GM04504 (cell line): ENCODE measurements at places on chromosomes 11 and 22.

- DNase-seq = no peak
Observed at GRCh38 chr11:20327377-20327935, 36.1 kb upstream of the HTATIP2 start.

DNA sequence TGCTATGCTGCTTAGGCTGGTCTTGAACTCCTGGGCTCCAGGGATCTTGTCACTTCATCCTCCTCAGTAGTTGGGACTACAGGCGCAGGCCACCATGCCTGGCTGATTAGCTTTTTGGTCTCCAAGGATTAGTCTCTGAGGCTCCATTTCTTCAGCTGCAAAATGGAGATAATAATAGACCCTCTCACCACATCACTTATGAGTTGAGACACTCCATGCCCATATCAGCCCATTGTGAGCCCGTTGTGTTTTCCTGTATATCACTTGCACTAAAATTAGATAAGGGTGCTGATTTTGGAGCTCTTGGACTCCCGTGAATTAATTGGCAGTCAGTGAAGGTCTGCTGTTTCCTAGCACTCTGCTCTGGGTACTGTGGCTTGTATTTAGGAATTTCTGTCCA, 36.0 kb downstream of the DEPDC5 start:
- DNase-seq = no peak

DNA sequence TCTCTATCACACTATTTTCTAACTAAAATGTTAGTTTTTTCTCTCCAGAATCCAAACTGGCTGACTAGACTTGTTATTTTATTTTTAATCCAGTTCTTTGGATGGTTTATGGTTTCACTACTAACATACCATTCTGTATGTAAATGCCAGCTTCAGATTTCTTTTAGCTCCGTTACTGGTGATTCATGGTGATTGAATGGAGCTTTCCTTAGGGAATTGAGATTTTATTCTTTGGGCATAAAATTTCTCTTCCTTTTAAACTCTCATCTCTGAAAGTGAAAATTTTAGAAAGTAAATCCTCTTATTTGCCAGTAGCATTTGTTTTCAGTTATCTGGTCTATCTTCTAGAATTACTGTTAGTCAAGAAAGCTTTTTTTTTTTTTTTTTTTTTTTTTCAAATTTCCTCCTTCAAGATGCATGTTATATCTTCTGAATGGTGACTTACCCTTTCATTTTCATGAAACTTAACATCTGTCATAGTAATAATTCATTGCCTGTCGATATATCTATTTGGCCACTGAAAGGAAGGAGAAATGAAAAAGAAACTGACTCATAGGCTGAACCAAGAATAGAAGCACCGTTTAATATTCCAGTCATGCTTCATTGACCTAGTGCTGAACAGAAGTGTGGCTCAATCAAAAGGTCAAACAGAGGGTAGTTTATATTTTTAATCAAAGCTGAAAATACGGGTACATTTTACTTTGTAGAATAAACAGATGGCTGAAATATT, 6.4 kb downstream of the ENDOD1 start:
- no peak for DNase-seq

- no peak for DNase-seq
Observed at GRCh38 chr11:23318670-23319069, 458.4 kb upstream of the CCDC179 start.

GRCh38 chr22:36432592-36433317, 45.0 kb upstream of the MYH9 start:
- no peak for DNase-seq

GRCh38 chr11:105201166-105201565, 61.6 kb upstream of the CARD18 start:
- no peak for DNase-seq

GRCh38 chr11:15884141-15884540, 472.2 kb downstream of the SOX6 start:
- no peak for DNase-seq

DNA sequence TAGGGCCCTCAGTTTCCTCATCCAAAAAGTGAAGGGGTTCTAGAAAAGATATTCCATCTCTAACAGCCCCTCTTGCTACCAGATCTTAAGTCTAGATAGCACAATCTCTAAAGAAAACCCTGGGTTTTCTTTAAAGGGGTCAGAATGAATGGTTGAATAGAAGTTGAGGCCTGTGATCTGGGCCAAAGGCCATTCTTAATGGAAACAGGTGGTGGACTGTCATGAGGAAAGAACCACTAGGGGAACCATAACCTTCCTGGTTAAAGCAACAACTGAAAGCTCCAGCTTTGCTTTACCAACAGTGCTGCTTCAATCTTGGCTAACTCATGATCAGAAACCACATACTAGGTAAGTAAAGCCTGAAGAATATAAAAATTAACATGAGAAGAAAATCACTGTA, 1.8 kb downstream of the CELF1 start:
- no peak for DNase-seq

DNA sequence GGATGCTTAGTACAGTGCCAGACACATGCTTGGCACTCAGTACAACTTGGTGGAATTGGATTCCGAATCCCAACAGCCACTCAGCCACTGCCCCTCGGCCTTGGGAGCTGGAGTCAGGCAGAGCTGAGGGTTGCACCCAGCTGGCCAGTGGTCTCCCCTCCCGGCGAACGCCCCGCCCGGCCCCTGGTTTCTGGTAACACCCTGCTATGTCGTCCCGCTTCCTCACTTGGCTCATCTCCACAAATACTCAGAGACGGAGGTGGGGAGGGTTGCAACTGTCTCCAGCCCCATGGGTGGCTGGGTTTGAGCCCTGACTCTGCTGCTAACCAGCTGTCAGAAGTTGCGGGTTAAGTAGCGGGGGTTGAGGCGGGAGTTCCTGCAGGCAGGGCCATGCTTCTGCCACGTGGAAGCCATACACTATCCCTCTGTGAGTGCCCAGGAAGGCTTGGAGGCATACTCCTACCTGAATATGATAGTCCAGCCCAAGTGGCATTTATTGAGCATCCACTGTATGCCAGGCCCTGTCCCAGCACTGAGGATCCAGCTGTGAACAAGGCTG, 67.1 kb downstream of the GRIK4 start:
- no peak for DNase-seq

DNA sequence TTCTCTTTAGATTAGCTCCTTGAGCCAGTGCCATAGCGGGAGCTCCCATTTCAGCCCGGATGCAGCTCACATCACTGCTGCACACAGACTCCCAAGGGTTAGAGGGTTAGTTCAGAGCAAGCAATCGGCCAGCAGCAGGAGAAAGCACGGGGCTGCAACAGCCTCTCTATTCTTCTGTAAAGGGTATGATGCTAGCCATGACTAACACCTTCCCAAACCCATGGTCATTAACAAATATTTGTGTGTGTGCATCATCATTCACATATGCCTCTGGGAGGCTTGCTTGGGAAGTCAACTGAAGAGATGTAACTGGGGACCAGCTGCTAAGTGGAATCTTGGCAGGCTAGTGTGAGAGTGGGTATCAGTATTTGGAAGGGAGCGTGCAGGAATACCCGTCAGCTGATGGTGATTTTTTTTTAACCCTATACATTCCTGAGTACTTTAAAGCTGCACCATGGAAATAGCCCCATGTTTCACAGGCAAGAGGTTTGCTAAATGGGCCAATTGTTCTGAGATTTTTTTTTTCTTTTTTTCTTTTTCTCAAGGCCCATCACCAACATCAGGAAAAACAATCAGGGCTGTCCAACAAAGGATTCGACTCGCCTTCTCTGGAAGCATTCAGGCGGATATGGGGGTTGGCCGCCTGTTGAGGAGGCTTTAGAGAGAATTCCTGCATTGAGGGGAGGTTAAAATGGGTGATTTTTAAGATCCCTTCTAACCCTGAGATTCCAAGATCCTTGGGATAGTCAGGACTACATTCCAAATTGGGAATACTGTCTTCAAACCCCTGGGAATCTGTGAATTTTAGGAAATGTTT, 33.2 kb upstream of the CCDC89 start:
- peak; percentile 98 for DNase-seq

DNA sequence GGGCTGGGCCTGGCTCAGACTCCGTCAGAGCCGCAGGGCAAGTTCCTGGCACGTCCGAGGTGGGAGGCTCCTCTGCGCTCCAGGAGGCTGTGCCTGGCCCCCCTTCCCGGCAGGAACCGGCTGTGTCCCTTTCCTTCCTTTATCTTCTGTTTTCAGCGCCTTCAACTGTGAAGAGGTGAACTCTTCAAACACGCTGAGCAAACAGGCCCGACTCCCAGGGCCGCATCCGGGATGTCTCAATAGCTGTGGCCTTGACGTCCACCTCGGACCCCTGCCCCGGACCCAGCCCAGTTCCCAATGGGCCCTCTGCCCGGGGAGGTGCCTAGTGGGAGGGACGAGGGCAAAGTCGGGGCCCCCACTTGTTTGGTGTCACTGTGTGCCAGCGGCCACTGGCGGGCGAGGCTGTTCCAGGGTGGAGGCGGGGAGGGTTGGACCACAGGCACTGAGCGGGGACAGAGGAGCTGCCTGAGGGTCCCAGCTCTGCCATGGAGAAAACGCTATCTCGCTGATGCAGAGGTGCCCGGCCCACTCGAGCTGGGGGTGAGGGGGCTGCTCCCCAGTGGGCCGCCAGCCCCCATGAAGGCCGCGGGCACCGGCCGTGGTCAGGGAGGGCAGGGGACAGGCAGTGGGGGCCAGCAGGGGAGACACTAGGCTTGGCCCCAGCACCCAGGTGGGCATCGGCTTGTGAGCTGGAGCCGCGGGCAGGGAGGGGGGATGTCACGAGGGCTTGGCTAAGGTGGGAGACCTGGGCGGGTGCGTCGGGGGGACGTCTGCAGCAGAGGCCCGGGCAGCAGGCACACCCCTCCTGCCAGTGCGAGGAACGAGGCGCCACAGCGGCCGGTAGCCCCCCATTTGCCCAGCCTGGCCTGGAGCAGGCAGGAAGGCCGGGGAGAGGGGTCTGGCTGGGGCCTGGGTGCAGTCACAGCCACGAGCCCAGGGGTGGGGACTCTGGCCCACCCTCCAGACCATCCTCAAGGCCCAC, 2.7 kb upstream of the MUC5B start:
- DNase-seq = no peak

GRCh38 chr11:100731471-100731870, 44.4 kb downstream of the ARHGAP42 start:
- DNase-seq = no peak

- DNase-seq = no peak
Observed at GRCh38 chr11:86624366-86624765, 48.0 kb downstream of the ME3 start.

DNA sequence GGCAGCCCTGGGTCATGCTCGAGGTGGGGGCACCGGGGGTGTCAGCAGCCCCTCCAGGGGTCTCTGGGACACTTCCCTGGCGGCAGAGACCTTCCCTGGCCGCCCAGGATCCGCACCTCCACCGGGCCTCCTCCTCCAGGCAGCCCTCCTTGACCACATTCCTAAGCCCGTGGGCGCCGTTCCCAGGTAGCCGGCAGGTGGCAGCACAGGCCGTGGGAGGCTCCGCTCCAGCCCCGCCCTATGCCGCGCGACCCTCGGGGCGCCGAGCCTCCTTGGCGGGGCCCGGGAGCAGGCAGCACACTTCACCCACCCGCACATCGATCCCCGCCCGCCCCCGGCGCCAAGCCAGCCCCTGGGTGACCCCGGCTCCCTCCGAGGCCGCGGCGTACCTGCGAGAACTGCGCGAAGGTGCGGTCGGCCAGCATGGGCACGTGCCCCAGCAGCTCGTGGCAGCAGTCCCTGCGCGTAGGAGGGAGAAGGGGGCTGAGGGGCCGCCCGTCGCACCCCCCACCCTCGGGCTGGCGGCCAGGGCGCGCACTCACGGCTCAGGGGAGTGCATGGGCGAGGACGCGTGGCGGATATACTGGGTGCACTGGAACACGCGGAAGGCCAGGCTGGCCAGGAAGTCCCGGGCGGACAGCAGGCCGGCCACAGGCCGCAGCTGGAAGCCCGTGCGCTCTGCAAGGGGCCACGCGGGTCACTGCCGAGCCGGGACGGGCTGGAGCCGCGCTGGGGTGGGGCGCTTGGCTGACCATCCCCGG, 5.3 kb upstream of the INS start:
- DNase-seq = no peak

GRCh38 chr22:39367035-39367434, 17.2 kb downstream of the SYNGR1 start:
- DNase-seq = no peak

- DNase-seq = no peak
Observed at GRCh38 chr22:37508431-37508992, 10.7 kb downstream of the CARD10 start.

- peak; percentile 12 for DNase-seq
Observed at GRCh38 chr11:128653801-128654231, 40.1 kb upstream of the FLI1 start.

DNA sequence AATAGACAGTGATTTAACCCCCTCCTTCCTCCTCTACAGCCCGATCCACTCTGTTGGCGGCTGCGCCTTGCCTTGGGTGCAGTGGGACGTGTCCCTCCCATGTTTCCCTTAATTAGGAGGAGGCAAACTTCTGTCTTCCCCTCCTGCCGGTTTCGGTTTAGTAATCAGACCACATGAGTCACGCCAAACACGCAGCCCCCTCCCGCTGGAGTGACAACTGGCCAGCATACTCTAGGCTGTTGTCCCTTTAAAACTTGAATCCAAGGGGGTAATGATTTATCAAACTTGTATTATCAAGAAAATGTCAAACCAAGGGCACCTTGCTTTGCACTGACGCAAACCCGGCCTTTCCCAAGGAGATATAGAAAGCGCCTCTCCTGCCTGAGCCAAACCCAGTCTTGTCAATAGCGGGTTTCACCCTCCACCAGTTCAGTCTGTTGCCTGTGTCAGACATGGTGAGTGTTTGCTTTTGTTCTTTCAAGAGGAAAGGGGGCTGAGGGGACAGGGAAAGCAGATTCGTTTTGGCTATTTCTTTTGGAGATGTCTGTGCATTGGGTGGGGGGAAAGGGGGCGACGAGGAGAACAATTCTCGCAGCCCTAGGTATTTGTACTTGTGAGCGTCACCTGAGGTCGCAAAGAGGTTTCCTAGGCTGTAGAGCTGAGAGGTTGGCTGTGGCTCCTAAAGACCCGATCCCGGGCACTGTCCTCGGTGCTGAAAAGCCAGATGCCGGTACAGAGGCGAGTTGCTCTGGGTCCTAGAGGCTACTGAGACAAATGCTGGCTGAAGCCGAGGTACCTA, at the start of gene SLC6A5:
Gene SLC6A5, plus strand, starts transcription at position 388 of the 799 bp plus-strand sequence. Its CDS starts 65 bp downstream, at position 453.
- peak; percentile 4 for DNase-seq

- DNase-seq = no peak
Observed at GRCh38 chr11:1756791-1757771, 6.6 kb downstream of the CTSD start.

GRCh38 chr11:127493330-127494022, 492.9 kb upstream of the KIRREL3 start:
- DNase-seq = no peak

DNA sequence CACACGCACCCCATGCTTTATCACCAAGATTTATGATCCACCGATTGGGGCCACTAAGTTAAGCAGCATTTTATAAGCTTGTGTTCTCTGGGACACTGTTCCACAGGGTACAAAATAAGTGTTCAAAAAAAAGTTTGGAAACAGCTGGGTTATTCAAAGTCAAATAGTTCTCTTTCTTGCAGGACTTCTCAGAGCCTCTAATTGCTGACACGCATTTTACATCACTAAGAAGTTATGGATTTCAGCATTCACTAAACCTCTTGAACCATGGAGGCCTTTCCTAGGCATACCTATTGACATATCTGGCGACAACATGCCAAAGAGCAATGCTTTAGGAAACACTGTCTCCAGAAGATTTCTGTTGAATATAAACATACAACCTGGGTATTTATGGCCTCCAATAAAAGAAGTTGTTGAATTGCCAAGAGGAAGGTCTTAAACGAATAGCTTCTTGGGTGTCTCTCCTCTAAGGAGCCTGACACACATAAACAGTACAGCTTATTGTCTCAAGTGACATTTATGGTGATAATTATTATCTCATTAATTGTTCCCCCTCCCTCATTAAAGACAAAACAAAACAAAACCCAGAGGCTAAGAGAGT, 147.1 kb upstream of the ARHGAP20 start:
- no peak for DNase-seq
